ENCODE measurements at places on chromosomes 16 and 17.

GRCh38 chr17:28381141-28381825 is 9.8 kb downstream of the SARM1 start:
- no peak for DNase-seq

DNA sequence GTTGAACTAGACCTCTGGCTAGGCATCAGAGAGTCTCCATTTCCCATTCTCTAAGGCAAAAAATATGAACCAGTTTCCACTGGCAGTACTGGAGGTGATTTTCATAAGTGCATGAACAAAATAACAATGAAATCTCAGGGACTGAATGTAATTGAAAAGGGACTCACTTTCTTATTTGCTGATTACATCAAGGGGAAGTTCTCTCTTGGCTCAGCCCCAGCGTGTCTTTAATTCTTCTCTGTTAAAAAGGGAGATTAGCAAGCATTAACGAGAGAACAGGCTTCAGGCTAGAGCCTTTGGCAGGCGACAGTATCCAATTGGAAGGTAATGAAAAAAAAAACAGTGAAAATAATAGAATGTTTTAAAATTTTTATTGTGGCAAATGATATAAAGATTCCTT is 34.0 kb upstream of the ADAMTS18 start:
- no peak for DNase-seq

DNA sequence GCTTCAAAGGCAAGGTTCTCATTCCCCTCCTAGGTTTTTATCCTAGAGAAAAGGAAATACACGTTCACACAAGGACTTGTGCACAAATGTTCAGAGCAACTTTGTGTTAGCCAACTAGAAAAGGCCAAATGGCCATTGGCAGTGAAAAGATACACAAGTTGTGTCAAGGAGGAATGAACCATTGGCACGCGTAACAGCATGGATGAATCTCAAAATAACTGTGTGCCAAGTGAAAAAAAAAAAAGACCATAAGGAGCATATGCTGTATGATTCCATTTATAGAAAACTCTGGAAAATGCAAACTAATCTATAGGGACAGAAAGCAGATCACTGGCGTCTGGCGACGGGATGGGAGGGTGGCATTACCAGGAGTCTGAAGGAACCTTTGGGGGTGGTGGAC is 333.8 kb downstream of the SNX29 start:
- no peak for DNase-seq

GRCh38 chr17:37740915-37741314 is 3.9 kb downstream of the HNF1B start:
- no peak for DNase-seq

Measured in stimulated activated naive CD4-positive, alpha-beta T cell (primary cell).